Left renal pelvis (tissue), 4 donors: ENCODE measurements at places on chromosomes 1 and 21. TPM values are rescaled to one million over a fixed set of nuclear protein-coding genes. Genes with fewer than 3 reads are reported as not detected.

DNA sequence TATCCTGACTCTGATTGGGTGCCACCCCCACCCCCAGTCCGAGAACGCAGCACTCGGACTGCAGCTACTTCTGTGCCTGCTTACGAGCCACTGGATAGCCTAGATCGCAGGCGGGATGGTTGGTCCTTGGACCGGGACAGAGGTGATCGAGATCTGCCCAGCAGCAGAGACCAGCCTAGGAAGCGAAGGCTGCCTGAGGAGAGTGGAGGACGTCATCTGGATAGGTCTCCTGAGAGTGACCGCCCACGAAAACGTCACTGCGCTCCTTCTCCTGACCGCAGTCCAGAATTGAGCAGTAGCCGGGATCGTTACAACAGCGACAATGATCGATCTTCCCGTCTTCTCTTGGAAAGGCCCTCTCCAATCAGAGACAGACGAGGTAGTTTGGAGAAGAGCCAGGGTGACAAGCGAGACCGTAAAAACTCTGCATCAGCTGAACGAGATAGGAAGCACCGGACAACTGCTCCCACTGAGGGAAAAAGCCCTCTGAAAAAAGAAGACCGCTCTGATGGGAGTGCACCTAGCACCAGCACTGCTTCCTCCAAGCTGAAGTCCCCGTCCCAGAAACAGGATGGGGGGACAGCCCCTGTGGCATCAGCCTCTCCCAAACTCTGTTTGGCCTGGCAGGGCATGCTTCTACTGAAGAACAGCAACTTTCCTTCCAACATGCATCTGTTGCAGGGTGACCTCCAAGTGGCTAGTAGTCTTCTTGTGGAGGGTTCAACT lies 2.1 kb downstream of the RBM15 start:
- DNase-seq: no peak

DNA sequence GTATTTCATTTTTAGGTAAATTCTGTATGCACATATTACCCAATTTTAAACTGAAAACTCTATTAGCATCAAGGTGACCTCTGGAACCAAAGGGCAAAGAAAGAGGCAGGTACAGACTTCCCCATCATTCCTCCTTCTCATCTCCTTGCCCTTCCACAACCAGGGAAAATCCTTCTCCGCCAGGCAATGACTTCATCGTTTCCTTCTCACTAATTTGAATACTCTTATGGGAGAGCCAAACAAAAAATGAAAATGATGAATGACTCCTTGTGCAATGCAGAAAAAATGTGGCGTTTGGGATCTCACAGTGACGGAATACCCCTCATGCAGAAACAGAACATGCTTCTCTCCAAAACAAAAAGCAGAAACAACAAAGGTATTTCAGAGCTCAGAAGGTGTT lies 83.7 kb downstream of the HLCS start:
- DNase-seq: no peak

DNA sequence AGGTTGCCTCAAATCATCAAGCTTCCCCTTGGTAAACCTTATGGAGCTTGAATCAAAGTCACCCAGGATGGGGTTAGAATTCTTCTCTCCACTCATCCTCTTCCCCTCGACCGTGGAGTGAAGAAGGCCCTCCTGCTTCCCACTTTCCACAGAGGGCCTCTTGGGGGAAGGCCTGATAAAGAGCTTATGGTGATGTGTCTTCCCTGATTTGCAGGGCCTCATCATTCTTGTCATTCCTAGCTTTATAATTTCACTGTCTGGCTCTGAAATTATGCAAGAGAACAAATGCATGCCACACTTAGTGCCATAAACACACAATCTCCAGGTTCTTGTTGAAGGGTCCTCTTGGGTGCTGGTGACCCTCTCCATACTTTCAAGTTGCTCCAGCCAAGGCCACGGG lies 101.2 kb downstream of the HMGB4 start:
- DNase-seq: no peak

DNA sequence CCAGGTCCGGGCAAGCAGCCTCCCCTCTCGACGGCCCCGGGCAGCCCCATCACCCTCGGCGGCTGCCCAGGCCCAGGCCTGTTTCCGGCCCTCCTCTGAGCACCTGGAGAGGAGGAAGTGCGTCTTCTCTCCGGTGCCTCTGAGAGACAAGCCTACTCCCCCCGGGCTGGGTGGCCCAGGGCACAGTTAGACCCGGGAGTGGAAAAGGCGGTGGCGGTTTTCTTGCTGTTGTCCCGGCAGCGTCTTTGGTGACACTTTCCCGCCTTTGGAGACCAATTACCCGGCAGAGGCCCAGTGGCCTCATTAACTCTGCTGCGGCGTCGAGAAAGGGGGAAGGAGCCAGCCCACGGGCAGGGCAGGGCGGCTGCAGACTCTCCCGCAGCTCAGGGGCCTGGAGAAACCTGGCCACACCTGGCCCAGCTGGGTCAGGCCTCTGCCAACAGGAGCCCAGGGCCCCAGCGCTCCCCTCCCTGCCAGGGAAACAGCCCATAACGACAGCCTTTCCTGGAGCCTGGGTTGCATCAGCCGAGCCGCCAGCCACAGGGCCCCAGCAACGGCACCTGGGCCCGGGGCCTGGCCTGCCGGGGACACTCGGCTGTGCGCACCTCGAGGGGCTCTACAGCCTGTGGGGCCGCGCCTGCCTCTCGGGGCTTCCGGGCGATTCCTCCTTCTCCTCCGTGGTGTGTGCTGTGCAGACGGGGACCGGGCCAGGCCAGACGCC lies 28.4 kb upstream of the C1orf159 start:
- no peak for DNase-seq

GRCh38 chr1:243842978-243843511 lies 7.0 kb downstream of the AKT3 start:
- DNase-seq: no peak

DNA sequence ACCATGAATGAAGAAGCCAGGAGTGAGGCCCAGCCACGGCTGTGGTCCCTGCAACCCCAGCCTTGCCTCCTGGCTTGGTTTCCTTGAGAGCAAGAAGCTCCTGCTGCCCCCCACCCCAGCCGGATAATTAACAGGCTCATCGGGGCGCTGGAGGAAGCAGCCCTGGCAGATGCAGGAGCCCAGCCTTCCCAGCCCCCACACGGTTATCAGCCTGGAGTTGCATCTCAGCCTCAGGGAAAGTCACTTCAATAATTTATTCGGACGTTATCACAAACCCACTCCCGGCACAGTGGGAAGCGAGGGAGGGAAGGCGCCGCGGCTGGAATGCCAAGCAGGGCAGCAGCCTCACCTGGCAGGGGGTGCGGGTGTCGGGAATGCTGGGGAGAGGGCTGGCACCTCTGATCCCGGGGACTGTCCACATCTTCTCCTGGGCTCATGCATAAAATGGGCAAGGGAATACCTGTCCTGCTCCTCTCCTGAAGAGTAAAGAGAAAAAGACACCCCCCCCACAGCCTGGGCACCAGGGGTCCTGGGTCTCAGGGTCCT lies 43.3 kb upstream of the LRP8 start:
- DNase-seq: no peak

DNA sequence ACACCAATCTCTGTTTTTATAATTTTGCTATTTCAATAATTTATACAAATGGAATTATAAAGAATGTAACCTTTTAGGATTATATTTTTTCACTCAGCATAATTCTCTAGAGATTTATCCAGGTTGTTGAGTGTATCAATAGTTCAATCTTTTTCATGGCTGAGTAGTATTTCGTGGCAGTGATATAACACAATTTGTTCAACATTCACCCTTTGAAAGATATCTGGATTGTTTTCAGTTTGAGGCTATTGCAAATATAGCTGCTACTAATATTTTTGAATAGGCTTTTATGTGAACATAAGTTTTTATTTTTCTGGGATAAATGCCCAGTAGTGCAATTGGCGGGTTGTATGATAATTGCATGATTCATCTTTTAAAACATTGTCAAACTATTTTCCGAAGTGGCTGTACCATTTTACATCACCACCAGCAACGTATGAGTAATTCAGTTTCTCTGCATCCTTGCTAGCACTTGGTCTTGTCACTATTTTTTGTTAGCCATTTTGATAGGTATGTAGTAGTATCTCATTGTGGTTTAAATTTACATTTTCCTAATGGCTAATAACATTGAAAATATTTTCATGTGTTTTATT lies 55.6 kb upstream of the ABCD3 start:
- DNase-seq: no peak

DNA sequence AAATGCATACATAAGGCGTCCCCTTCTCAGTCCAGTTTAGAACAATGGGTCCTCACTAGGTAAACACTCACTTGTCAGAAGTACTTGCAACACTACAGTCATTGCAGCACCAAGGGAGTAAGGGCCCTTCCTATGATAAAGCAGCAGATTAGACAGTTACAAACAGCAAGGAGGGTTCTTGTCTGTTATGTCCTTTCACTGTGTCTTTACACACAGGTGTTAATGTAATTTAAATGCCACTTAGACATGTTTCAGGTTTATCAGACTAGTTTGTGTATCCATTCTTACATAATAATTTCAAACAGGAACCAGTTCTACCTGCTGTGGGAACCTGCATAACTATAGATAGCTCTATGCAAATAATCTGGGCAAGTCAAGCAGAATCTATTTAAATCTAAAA lies 105.6 kb upstream of the USH2A start:
- no peak for DNase-seq

DNA sequence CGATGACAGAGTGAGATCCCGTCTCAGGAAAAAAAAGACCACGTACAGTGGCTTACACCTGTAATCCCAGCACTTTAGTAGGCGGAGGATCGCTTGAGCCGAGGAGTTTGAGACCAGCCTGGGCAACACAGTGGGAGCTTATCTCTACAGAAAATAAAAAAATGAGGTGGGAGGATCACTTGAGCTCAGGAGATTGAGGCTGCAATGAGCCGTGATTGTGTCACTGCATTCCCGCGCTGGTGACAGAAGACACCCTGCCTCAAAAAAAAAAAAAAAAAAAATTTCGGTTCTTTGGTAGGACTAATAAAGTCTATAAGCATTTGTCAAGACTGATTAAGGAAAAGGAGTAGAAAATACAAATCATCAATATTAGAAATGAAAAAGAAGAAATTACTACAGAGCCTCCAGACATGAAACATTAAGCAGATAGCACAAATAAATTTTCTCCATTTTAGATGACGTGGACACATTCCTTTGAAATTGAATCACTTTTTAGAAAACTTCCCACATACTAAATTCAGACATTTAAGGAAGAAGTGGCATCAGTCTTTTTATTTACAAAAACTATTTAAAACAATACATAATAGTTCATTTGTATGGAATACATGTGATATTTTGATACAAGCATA lies 30.4 kb downstream of the MORC3 start:
- DNase-seq: no peak

- no peak for DNase-seq
These were observed 61.8 kb downstream of the S1PR1 start for GRCh38 chr1:101298663-101299062.

DNA sequence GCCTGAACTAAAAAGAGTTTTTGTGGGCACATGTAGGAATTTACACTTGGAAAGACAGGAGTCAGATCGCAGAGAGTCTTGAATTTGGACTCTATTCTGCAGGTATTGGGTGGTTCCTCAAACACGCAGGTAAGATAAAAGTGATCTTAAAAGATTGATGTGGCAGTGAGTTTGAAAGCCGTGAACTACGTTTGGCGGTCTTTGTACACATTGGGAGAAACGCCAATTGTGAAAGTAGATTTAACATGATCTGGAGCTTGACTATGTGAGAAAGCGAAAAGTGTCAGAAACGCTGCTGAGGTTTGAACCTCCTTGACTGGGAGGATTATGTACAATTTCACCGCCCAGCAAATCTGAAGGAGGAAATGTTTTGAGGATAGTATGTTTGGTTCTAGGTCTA lies 1.5 kb upstream of the PPP2R5A start:
- no peak for DNase-seq

- no peak for DNase-seq
These were observed 29.4 kb upstream of the MAGOH start for GRCh38 chr1:53267761-53268160.

- no peak for DNase-seq
These were observed 88.2 kb downstream of the GRIK1 start for GRCh38 chr21:29851611-29852010.

DNA sequence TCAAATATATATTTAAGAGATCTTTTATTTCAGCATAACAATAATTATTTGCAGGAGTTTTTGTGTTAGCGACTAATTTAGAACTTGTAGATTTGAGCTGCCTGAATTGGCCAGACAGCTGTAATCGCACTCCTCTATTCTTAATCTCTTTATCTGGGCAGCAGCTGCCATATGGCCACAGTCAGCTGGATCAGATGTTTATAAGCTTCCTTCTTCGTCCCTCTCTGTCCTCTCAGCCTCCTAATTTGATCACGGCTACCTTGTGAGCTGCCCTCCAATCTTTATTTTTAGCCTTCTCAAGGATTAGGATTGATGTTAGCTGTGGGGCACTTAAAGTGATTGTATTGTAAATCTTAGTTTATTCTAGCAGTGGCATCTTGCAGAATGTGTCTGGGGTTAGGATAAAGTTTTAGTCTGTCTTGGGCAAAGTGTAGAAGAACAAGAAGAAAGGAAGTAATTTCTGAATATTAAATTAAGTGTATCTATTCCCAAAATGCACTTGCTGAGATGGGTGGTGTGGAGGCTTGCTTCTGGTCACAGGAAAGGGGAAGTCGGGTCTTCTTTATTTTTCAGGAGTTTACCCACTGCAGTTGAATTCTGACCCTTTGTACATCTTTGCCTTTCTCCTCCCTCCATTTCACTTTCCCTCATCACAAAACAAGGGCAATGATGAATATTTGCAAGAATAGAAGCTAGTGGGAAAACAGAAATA lies 1.1 kb downstream of the ZBTB18 start:
- no peak for DNase-seq

GRCh38 chr1:163335216-163335615 lies 13.5 kb downstream of the NUF2 start:
- DNase-seq: no peak

FCRL1 gene
- polyA plus RNA-seq: not detected

ELAVL4 gene
- 5.4 TPM for polyA plus RNA-seq

GPR89A gene
- 25.7 TPM for polyA plus RNA-seq

CHIT1 gene
- 0.09 TPM for polyA plus RNA-seq

TSACC gene
- 2.2 TPM for polyA plus RNA-seq

HRNR gene
- polyA plus RNA-seq: 0.93 TPM

RYR2 gene
- polyA plus RNA-seq: 1.9 TPM
